Stimulated activated CD4-positive, alpha-beta T cell treated with anti-CD3 and anti-CD28 coated beads, Interleukin-1b, Interleukin-23, amount 100 ng/mL, for 1 hour (primary cell): ENCODE measurements at places on chromosomes 1 and 21.

- DNase-seq = no peak
Observed at GRCh38 chr1:112520166-112520565, 11.4 kb downstream of the WNT2B start.

GRCh38 chr1:42454403-42454802 lies 1.4 kb downstream of the ZMYND12 start:
- DNase-seq = no peak

DNA sequence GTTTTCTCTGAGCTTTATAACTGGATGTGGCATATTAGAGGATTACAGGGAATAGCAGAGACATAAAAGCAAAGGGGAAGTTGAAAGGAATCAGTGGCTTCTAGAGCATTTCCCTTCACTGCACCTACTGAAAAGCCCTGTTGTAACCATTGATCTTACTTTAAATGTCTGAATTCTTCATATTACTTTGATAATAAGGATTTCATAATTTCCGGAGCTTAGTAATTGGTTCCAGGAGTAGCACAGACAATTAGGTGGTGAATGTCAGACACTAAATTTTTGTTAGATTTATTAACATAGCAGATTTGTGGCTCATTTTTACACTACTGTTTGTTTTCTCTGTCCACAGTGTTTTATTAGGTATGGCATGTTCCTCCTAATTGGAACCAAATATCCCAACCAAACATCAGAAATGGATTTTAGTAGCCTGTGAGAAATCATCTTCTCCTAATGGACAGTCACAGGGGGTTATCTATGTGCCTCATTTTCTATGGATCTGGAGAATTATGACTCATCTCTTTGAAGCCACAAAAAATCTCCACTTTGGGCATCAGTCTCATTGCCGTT lies 100.5 kb downstream of the GIPC2 start:
- no peak for DNase-seq

GRCh38 chr1:114219172-114219868 lies 65.7 kb upstream of the SYT6 start:
- DNase-seq = no peak

GRCh38 chr1:3857791-3858129 lies 484 bp downstream of the DFFB start:
- DNase-seq = no peak

DNA sequence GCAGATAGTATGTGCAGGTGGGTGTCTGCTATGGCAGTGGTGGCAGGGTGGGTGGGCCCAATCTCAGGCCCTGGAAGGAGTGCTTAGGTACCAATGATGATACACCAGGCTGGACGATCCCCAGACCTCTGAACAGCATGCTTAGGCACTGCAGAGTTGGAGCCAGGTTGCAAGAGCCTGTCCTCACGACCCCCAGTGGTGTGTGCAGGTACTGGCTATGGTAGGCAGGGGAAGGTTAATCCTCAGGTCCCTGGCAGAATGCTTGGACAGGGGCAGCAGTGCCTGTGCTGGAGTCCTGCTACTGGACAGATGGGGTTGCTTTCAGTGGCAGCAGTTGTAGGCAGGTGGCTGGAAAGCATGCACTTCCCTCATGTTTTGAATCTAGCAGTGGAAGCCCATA lies 100.5 kb upstream of the NEK7 start:
- no peak for DNase-seq

DNA sequence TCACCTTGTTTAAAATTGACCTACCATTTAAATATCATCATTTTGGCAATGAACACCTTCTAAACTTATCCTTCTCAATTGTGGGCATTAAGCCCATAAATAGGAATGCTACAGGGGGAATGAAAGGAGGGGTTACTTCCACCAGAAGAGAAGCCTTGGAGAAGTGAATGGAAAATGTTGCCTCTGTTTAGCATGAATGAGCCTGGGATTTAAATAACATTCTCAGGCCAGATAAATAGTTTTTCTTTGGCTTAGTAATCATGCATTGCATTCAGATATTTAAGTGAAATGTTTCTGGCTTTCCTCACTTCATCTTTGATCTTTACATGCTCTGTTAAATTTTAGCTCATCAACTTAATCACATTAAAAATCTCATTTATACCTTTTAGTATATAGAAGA lies 284.3 kb upstream of the FMN2 start:
- no peak for DNase-seq

DNA sequence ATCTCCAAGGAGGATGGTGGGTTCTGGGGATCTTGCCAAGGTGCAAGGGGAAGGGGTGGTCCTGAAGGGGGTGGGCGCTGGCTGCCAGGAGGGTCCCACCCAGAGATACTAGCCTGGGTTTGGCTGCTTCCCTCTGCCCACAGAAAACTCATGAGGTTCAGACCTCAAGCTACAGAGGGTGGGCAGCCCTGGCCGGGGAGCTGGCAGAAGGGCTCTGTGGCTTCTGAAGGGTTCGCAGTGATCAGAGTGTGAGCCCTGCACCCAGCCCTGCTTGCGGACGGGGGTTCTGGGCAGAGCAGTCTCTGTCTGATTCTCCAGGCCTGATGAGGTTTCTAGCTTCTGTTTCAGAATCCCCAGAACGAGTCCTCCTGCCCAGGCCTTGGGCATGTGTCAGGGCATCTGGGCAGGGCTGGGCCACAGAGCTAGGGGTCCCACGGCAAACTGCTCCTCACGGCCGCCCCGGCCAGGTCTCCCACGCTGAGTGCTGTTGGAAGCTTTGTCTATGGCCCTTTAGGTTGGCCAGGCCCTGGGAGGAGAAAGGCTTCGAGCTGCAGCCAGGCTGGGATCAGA lies 635 bp upstream of the MMEL1 start:
- DNase-seq = no peak

DNA sequence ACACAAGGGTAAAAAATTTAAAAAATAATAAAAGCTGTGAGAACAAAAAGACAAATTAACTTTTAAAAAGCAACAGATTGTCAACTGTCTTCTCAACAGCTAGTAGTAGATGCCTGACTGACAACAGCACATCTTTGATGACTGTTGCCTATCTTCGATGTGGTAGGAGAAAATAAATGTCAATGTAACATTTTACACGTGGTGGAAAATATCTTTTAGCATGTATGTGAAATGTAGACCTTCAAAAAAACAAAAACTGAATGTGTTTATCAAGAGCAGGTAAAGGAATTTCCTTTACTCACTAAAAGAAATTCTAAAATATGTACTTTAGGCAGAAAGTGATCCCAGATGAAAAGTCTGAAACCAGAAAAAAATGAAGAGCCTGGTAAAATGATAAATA lies 42.9 kb downstream of the CD53 start:
- DNase-seq = no peak

DNA sequence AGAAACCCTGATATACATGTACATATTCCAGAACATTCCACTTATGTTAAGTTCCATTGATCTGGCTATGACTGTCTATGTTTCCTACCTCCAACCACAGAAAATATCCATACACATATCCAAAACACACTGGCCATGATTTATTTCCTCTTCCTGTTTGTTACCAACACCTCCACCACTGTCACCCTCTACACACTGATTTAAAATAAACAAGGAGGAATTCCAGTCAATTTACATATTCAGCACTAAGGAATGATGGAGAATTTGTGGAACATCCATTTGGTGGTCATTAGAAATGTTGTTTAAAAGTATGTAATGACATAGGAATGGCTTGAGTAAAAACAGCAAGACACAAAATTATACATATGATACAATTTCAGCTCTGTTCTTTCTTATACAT lies 5.5 kb upstream of the STX6 start:
- no peak for DNase-seq

- DNase-seq = no peak
Observed at GRCh38 chr1:75712306-75712705, 12.2 kb upstream of the ACADM start.

- DNase-seq = no peak
Observed at GRCh38 chr1:150576794-150577556, 2.4 kb downstream of the MCL1 start.

DNA sequence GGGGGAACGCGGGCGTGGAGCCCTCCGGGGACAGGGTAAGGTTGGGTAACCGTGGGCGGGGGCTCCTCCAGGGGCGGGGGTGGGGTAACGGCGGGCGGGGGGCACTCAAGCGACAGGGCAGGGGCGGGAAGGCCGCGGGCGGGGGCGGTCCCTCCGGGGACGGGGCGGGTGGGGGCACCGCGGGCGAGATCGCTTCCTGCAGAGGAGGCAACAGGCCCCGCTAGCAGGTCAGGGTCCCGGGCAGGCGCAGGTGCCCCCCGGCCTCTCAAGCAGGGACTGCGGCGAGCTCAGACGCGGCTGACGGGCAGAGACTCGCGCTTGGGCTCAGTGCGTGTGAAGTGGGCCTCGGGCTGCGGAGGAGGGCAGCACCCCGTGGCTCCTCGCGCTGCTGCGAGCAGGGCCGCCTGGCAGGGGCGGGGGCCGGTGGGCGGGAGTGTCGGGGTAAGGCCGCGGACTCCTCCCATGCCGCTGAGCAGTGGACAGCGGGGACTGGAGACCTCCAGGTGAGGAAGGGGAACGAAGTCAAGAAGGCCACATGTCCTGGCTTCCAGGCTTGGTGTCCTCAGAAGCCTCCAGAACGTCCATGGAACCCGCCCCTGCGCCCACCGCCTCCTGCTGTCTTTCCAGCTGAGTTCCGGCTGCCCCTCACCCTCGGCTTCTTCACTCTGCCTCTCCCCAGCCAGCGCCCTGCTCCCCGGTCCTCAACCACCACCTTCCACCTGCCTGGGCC lies 627 bp upstream of the GNB1 start:
- peak; percentile 56 for DNase-seq

- no peak for DNase-seq
Observed at GRCh38 chr1:1666526-1666925, 7.7 kb upstream of the CDK11B start.

- DNase-seq = no peak
Observed at GRCh38 chr1:204831186-204831585, 39.5 kb upstream of the NFASC start.

- no peak for DNase-seq
Observed at GRCh38 chr1:171427852-171428471, 57.4 kb upstream of the PRRC2C start.

DNA sequence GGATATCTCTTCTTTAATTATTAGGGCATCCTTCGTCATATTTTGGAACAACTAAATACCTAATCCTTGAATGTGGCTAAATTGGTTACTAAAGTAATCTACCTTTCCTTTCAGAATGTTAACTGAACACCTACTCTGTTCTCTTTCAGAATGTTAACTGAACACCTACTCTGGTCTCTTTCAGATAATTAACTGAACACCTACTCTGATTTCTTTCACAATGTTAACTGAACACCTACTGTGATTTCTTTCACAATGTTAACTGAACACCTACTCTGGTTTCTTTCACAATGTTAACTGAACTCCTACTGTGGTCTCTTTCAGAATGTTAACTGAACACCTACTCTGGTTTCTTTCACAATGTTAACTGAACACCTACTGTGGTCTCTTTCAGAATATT lies 21.9 kb downstream of the RAB7B start:
- DNase-seq = no peak

DNA sequence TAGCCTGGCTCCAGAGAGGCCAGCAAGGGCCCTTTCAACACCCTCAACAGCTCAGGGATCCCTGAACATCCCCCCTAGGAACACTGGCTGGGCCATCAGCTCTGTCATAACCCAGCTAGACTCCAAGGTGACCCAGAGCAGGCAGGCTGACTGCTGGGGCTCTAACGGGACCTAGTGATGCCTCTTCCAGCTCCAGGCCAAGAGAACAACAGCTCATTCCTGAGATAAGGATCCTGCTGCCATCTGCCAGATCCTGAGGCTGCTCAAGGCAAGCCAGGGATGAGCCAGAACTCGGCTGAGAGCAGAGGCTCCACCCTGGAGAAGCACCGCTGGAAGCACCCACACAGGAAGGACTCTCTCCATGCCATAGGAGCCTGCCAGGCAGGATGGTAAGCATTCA lies 2.0 kb downstream of the VSIG8 start:
- DNase-seq = no peak

GRCh38 chr1:218502383-218502782 lies 157.2 kb downstream of the TGFB2 start:
- no peak for DNase-seq

DNA sequence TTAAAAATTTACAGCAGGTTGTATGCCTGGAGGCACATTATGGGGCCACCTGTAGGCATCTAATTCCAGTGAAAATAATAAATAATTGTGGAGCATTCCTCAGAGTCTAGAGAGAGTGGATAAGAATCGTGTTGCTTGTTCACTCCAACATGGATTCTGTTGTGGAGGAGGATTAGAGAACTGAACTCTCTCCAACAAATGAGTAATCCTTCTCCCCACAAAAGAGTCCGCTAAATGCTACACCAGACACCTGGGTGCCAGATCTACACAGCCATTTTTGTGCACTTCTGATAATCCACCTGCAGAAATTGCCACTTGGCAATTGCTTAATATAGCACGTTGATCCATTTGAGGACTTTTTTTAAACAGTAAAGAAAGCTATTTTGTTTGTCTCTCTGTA lies 113.7 kb upstream of the DPYD start:
- DNase-seq = no peak

DNA sequence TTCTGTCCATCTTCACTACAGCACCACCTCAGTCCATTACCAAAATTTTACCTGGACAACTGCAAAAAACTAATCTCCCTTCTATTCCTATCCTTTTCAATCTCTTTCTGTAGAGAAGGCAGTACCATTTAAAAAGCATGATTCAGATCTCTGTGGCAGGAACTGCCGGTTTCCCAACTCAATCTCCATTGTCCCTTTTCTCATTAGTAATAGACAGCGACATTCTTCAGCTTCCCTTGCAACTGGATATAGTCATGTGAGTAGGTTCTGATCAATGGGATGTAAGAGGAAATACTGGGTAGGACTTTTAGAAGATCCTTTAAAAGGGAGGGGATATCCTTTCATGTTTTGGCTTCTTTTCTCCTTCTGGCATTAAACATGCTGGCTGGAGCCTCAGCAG lies 74.9 kb downstream of the ADCY10 start:
- DNase-seq = no peak

- DNase-seq = no peak
Observed at GRCh38 chr1:45009956-45010854, 919 bp downstream of the HECTD3 start.

DNA sequence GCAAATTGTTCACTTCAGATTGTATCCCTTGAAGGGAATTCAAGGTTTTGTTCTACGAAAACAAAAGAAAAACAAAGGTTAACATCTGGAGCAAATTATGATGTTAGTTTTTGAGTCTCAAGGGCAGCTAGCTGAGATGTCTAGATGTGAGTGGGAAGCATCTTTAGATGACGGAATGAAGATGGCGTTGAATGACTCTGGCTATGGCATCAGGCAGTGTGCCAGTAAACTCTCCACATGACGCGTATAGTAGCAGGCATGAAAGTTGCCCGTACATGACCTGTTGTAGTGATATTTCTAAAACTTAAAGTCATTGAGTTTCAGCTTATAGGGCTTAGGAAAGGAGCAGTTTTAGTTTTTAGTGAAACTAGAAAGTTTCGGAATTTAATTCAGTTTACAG lies 12.3 kb upstream of the SDC3 start:
- DNase-seq = no peak

DNA sequence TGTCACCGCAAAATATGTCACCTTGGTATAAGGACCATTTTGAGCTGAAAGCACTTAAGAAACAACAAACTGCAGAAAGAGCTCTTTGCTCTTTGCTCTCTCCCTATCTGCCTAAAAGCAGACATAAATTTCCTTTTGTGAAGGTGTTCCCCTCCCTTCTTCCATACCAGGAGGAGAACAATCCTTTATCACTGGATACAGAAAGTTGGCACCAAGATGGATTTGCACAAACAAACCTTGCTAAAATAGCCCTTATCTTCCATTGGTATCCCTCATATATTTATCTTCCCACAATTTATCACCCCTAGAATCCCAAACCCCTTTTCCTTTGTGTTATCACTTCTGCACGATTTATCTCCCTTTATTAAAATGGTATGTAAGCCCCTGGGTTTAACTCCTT lies 51.4 kb downstream of the DPYD start:
- no peak for DNase-seq

- DNase-seq = no peak
Observed at GRCh38 chr1:210455840-210456603, 127.3 kb downstream of the HHAT start.

GRCh38 chr1:2232255-2232915 lies 4.3 kb downstream of the SKI start:
- DNase-seq = no peak
